ENCODE measurements at places on chromosomes 2 and 18.
A peak's percentile ranks its signal among the peaks of the same experiment; 100 is the strongest.

DNA sequence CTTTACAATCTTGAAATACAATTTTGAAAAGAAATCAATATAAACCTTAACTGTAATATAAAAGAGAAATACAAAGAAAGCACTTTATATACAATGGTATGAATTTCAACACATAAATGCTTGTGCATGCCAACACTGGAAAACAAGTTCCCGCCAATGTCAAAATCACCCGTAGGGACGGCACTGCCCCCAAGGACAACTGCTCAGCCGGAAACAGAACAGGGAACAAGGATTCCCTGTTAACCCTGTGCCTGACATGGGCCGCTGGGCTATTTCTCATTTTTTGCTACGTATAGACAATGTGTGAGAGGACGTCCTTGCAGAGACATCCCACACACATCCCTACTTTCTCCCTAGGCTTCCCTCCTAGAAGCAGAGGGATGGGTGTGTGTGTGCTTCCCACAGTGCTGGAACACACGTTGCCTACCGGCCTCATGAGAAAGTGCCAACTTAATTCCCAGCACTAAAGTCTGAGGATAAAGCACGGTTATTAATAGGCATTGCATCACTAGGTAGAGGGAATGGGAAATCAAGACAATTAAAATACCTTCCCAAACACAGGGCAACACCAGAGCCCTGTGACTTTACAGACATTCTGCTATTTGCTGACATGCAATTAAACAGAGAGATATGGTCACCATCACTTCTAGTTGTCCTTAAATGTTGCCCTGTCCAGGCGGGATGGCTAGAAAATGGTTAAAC lies 14.4 kb downstream of the AFG3L2 start:
- no peak for DNase-seq

- DNase-seq, result no peak
Observed at GRCh38 chr2:42046819-42047487, 868 bp upstream of the PKDCC start.

GRCh38 chr18:59085797-59086196 lies 53.9 kb upstream of the SEC11C start:
- DNase-seq, result no peak

DNA sequence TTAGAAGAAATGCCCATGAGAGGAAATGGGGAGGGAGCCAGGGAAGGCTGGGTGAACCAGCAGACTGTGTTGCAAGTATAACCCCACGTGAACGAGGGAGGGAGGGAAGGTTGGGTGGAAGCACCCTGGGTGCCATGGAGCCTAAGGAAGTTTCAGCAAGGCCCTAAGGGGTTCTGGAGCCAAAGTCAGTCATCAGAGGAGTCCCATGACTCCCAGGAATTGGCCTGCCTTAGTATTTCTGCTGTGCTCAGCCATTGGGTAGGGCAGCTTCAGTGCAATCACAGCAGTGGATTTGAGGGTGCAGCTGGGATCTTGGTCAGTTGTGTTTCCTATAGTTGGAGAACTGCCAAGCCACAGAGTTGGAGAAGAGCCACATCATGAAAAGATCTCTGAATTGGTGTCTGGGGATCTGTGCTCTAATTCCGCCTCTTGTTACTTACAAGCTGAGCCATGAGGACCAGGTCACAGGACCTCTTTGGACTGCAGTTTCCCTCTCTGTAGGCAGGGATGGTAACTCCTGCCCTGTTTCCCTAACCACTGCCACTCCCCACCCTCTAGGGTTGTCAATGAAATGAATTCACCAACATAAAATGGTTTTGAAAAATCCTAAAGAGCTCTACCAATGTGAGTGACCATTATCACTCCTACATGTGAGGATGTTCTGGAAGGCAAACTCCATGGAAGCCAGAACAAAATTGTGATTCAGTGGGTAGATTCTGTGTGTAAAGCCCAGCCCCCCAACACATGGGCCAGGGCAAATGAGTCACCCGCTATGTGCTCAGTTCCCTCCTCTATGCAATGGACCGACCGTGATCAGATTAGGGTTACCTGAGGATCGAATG lies 108.9 kb downstream of the CLIP4 start:
- DNase-seq, result no peak

DNA sequence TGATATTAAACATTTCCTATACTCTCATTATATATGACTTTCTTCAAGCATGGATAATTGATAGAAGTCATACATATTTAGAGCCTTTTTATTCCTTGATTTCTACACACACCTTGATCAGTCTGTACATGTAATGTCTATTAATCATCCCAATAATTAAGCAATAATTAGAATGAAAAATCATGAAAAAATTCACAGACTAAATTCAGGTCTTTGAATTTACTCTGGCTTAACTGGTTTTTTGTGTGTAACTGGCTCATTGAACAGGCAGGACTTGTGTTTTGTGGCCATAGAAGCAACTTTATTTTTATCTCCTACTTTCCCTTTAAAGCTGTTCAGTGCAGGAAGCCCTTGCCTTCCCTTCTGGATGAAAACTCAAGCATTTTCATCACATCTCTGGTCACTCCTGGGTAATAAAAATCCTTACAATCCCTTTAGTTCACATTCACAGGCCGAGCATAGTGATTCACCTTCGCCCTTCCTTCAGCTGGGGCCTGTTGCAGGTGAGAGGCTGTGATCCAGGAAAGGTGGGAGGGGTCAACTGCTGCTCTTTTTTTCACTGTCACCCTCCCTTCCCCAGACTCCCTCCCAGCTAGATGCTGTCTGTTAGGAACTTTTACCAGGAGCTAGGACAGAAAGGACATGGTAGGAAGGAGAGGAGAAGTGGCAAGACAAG lies 58.0 kb upstream of the ITSN2 start:
- no peak for DNase-seq

- peak; percentile 37 for DNase-seq
Observed at GRCh38 chr2:188693111-188693510, 281.1 kb upstream of the COL3A1 start.

GRCh38 chr18:75350512-75350839 lies 77.0 kb downstream of the SMIM21 start:
- DNase-seq, result no peak

DNA sequence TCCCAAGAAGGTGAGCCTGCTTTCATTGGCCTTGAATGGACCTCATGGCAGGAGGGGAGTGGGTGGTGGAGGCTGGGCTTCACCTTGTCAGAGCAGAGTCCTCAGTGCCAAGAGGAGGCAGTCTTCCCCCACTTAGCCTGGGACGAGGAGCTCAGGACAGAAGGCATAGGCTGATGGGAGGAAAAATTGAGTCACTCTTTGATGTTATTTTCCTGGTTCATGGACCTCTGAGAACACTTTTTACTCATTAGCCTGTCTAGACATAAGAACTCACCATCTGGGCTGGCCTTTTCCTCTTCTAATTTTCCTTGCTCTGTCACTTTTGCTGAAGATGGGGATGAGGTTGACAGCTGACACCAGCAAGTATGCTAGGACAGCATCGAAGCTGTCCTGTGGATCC lies 225.7 kb upstream of the TNP1 start:
- DNase-seq, result no peak

- DNase-seq, result peak; percentile 6
Observed at GRCh38 chr18:70380915-70381896, 92.4 kb downstream of the SOCS6 start.

DNA sequence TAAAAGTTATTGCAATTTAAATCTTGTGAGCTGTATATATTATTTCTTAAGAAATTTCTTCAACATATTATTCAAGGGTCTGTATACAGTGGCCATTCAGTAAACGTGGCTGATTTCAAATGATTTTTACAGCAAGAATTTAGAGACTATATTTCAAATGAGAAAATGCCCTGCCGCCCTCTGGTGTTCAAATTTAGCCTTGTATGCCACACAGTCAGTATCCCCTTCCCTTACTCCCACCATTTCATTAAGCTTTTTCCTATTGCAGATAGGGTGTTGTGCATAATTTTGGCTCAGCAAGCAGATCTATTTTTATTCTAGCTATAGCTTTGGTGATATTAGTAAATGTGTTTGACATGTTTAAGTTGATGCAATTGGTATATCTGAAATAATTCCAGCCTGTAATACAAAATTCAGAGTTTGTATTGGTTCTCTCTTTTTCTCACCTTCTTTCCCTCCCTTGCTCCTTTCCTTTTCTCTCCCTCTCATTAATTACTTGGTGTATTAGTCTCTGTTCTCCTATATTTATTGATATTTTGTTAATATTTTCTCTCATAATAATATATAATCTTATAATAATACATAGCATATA lies 22.8 kb upstream of the SCN7A start:
- DNase-seq, result no peak

GRCh38 chr18:55421308-55421614 lies 166.7 kb downstream of the TCF4 start:
- DNase-seq, result no peak

- DNase-seq, result no peak
Observed at GRCh38 chr2:168462543-168463045, 6.5 kb downstream of the CERS6 start.

- no peak for DNase-seq
Observed at GRCh38 chr2:22998359-22998758, 386.6 kb upstream of the KLHL29 start.

GRCh38 chr2:152693033-152693432 lies 24.2 kb downstream of the PRPF40A start:
- DNase-seq, result no peak

Measured in dorsolateral prefrontal cortex (tissue), 122 donors.